Activated T-helper 1 cell treated with anti-CD3 and anti-CD28 coated beads, Interleukin-2, amount 50 U/mL, for 16 hours (primary cell): ENCODE measurements at places on chromosomes 5 and 9.

GRCh38 chr5:114782869-114783268 lies 386.8 kb downstream of the TRIM36 start:
- DNase-seq: no peak

- no peak for DNase-seq
Observed at GRCh38 chr5:87327998-87328397, 60.3 kb downstream of the RASA1 start.

DNA sequence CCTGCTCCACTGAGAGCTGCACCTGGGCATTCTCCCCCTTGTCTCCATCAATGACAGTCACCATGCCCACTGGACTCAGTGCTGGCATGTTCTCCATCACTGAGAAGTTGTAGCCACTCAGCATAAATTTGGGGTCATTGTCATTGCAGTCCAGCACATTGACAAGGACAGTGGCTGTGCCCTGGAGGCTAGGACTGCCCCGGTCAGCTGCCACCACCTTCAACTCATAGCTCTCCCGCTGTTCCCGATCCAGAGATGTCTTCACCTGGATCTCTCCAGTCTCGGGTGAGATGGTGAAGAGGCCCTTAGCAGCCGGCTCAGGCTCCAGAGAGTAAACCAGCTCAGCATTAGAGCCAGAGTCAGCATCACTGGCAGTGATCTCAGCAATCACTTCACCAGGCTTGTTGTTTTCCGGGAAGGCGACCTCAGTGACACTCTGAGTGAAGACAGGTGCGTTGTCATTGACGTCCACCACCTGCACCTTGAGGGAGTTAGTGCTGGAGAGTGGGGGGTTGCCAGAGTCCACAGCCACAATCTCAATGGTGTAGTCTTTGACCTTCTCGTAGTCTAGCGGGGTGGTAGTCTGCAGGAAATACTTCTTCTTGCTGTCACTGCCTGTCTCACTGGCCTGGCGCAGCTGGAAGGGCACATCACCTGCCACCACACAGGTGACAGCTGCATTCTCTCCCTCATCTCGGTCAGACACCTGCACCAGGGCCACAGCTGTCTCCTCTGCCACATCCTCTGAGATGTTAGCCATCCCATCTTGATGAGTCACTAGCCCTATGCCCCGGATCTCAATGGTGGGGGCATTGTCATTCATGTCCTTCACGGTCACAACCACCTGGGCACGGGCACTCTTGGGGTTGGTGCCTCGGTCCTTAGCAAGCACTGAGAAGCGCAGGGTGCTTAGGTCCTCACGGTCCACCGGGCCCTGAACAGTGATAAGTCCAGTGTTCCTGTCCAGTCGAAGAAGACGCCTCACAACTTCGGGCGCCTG lies 13.5 kb downstream of the PCDH1 start:
- DNase-seq: no peak

DNA sequence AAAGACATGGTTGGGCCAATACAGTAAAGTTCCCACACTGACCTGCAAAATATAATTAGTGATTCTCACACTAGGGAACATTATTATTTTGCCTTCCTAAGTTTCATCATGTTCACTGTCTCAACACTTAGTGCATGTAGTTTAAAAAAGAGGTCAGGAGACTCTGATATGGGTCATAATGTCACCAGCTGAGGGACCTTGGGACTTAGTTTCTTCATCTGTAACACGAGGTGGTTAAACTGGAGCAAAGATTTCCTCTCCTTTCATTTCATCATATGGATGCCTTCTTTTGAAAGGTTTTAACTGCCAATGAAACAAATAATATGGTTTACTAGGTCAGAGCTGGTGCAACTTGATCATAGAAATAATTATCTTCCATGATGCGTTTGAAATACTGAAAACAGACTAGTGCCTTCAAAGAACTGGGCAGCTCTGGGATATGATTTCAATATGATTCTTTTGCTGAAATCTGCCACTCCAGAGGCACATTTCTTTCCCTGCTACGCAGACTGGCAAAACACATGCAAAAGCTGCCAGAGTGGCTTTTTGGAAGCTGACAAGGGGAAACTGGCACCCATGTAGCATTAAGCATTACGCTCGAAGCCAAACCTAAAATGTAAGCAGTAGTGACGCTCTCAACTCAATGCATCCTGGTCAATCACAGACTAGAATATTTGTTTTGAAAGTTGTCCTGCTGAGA lies 20.8 kb downstream of the RETREG1 start:
- no peak for DNase-seq

DNA sequence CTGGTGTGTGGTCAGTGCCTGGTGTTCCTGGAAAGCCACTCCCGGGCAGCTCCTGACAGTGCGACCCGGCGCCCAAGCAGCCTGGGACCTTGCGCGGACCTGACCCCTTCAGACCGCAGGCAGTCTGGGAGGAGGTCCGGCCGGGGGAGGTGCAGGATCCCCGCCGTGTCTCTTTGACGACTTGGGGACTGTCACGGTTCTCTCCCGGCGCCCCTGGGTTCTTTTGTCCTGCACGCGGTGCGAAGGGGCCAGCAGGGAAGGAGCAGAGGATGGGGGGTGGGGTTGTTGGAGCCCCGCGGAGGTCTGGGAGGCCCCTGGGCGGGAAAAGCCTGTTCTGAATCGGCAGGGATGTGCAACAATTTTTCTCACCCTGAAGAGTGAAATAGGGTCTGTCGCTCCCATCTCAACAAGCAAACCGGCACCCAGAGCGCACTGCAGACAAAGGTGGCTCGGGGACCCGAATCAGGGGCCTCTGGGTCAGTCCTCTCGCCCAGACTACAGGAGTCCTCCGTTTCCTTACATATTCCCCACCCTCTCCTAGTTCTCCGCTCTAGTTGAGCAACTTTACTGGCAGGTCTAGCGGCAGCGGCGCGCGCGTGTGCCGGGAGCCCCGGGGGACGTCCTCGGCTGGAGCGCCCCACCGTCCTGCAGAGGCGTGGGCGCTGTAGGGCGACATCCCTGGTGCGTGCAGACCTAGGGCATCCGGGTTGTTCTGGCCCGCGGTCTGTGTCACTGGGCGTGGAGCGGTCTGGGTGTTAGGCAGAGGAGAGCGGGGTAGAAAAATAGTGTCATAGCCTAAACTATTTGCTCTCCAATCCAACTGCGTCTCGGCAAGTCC lies 1.2 kb downstream of the VCAN start:
- no peak for DNase-seq

GRCh38 chr9:76691517-76692313 lies 72.5 kb upstream of the PCA3 start:
- DNase-seq: no peak

- peak; percentile 14 for DNase-seq
Observed at GRCh38 chr9:124320062-124320973, 62.6 kb downstream of the NEK6 start.

DNA sequence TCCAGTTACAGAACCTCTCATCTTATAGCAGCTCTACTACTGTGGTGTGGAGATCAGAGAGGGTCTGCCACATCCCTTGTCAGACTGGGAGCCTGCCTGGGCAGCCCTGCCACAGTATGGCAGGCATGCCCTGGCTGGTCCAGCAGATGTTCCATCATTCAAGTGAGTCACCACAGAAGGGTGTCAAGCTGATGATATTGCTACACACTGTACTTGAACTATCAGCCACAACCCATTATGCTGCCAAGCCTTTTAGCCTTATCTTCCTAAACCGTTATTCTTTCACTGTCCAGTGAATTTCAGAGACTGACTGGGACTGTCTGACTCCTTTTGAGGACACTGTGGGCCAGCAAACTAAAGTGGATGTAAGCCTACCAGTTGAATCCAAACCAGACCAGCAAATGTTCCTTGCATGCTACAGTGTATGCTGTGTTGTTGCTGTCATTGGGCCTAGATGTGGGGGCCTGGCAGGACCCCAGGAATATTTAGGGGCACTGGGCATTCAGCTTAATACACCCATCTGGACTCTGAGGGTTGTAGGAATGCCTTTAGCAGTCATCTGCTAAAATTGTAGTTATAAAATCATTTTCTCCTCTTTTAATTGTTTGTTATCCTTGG lies 202.6 kb downstream of the NR3C1 start:
- DNase-seq: no peak

DNA sequence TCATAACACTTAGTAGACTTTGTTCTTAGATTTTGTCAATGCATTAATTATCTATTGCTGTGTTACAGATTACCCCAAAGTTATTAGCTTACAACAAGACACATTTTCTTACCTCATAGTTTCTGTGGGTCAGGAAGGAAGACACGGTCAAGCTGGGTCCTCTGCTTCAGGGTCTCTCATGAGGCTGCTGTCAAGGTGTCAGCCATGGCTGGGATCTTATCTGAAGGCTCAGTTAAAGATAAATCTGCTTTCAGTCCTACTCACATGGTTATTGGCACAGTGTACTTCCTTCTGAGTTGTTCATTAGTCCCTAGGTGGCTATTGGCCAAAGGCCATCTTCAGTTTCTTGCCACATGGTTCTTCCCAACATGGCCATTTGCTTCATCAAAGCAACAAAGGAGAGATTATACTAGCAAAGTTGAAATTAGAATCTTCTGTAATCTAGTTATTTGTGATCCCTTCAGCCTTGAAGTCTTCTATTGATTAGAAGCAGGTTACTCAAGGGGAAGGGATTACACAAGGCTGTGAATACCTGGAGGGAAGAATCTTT lies 25.2 kb downstream of the TDRD7 start:
- DNase-seq: no peak

- no peak for DNase-seq
Observed at GRCh38 chr5:144864118-144864517, 693.4 kb downstream of the KCTD16 start.

DNA sequence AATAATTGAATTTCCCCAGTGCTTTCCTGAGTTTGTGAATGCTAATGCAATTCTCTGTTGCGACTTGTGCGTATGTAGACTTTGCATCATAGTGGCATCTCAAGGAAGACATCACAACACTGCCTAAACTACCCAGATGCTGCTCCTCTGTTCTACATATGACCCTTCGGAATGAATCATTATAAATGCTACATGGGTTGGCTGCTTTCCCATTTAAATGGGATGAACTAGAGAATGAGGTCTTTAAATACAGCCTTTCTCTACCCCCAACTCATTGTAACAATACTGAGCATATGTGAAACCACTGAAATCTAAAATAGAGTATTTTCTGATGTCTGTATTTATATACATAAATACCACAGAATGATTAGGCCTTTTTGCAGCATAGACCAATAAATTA lies 136.6 kb upstream of the ICE1 start:
- DNase-seq: no peak

DNA sequence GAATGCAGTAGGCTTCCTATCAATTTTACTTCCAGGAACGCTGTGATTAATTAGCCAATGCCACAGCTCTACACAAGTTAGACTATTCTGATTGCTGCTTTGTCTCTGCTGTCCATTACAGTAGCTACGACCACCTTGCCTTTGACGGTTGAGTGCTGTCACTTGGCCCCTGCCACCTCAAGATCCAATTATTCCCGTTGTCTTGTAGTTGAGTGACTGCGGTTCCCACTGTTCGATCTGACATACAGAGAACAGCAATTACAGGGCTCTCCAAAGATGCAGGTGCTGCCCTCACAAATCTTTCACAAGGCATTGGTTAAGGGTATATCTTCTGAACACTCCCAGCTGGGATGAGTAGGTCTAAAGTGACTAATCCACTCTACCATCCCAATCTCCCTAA lies 393.4 kb upstream of the KIF2A start:
- no peak for DNase-seq

DNA sequence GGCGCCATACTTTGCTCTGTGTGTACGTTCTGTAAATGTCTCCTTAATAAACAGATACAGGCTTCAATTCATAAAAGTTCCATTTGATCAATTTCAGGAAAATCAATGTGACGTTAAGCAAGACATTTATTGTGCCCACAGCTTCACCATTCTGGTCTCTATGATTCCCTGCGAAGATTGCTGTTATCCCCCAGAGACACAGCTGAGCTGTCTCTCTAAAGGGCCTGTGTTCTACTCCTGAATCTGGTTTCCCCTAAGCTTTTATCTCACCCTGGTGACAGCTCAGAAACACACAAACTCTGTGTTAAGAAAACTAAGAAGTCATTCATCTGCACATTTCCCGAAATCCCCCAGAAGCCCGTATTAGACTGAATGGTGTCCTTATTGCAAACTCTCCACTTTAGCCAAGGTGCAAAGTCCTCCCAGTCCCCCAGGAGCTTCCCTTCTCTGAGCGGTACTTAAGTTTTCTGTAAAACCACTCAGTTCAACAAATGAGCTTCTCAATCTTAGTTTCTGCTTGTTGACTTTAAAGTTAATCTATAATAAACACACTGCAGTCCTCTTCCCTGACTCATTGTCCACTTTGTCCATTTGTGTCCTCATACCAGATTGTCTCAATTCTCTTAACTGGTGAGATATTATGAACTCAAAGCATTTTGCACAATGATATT lies 1.4 kb upstream of the C5orf15 start:
- no peak for DNase-seq
